Stimulated activated CD4-positive, alpha-beta T cell treated with anti-CD3 and anti-CD28 coated beads, TNF-alpha, amount 100 ng/mL, for 48 hours (primary cell): ENCODE measurements at places on chromosomes 7 and 10.

GRCh38 chr7:139586286-139586685 lies 62.8 kb downstream of the CLEC2L start:
- DNase-seq = no peak

GRCh38 chr10:60820093-60820754 lies 41.9 kb downstream of the CDK1 start:
- no peak for DNase-seq

- no peak for DNase-seq
These were observed 1.9 kb upstream of the OTUD1 start for GRCh38 chr10:23436983-23437382.

DNA sequence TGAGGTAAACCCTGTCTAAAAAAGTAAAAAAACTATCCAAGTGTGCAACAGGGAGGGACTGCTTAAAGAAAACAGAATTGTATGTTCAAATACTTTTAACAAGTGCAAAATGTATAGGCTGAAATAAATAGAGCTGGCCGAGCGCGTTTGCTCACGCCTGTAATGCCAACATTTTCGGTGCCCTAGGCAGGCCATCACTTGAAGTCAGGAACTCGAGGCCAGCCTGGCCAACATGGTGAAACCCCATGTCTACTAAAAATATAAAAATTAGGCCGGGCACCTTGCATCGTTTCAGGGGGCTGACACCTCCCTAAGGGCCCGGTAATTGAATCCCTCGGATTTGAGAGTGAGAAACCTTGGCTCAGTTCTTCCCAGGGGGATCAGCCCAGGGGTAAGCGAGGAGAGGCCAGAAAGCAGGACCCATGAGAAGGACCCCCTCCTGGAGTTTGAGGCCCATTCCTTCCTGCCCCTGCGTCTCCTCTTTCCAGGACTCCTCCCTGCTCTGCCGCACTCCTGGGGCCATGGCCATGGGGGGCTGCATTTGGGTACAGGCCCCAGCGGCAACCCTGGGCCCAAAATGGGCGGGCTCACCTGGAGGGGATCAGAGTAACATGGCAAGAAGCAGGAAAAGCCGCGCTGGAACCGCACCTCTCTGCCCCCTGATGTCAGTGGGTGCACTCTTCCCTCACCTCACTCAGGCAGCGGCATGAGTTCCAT lies 75.5 kb upstream of the TMEM248 start:
- no peak for DNase-seq

DNA sequence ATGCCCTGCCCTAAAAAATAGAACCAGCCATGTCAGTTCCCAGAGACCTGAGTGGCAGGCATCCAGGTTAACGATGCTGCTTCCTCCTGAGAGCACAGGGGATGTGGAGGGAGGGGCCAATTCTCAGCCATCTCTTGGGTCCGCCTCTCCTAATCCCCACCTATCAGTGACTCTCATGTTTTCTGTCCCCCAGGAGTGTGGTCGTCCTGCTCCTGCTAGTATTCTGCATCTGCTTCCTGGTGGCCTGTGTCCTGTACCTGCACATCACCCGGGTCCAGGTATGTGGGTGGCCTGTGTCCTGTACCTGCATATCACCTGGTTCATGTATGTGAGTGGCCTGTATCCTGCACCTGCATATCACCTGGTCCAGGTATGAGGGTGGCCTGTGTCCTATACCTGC lies 105.3 kb downstream of the ADCY1 start:
- DNase-seq = no peak
